ENCODE measurements at places on chromosomes 6 and 20. TPM values are rescaled to one million over a fixed set of nuclear protein-coding genes. Genes with fewer than 3 reads are reported as not detected.

The AIF1 gene
- total RNA-seq = 150 TPM

The NHSL1 gene
- 0.68 TPM for total RNA-seq

The RNF182 gene
- not detected for total RNA-seq

The STX11 gene
- 39.0 TPM for total RNA-seq

The ATP6V1G2 gene
- total RNA-seq = 1.0 TPM

The ALDH8A1 gene
- total RNA-seq = 1.8 TPM

The YTHDF1 gene
- total RNA-seq = 48.3 TPM

The RAMACL gene
- total RNA-seq = 0.22 TPM

The FERMT1 gene
- 0.32 TPM for total RNA-seq

The OXT gene
- total RNA-seq = not detected

The FAXC gene
- total RNA-seq = not detected

The CAGE1 gene
- total RNA-seq = 0.10 TPM

The C6orf118 gene
- not detected for total RNA-seq

The FOXO3 gene
- total RNA-seq = 8.0 TPM

The PTCRA gene
- not detected for total RNA-seq

The FGD2 gene
- 1.7 TPM for total RNA-seq

The LST1 gene
- total RNA-seq = 29.1 TPM

The EYS gene
- total RNA-seq = not detected

The NT5E gene
- 8.4 TPM for total RNA-seq

The GCM1 gene
- not detected for total RNA-seq

The SMIM28 gene
- total RNA-seq = not detected

The BCL2L1 gene
- total RNA-seq = 196 TPM

The PLN gene
- total RNA-seq = not detected

The THBS2 gene
- not detected for total RNA-seq

The PTCHD4 gene
- not detected for total RNA-seq

The ASIP gene
- total RNA-seq = not detected

The HEY2 gene
- total RNA-seq = not detected

The ELOVL2 gene
- total RNA-seq = not detected

The PPP1R10 gene
- 80.5 TPM for total RNA-seq

The LINC00237 gene
- total RNA-seq = not detected

The CYP24A1 gene
- not detected for total RNA-seq

The GNAS-AS1 gene
- total RNA-seq = 1.0 TPM

The BTN3A1 gene
- 19.0 TPM for total RNA-seq

The ECT2L gene
- total RNA-seq = not detected

The ANGPT4 gene
- total RNA-seq = not detected

The F13A1 gene
- not detected for total RNA-seq

The RRAGD gene
- total RNA-seq = 16.0 TPM

The SRSF12 gene
- total RNA-seq = 0.78 TPM

The CD109 gene
- total RNA-seq = 12.2 TPM

The FAM209B gene
- not detected for total RNA-seq

The EFHC1 gene
- 3.1 TPM for total RNA-seq

The E2F1 gene
- total RNA-seq = 79.6 TPM
